Activated CD4-positive, alpha-beta T cell treated with anti-CD3 and anti-CD28 coated beads for 36 hours (primary cell): ENCODE measurements at places on chromosomes 5 and 9. TPM values are rescaled to one million over a fixed set of nuclear protein-coding genes. Genes with fewer than 3 reads are reported as not detected.

ADAMTS19 gene
- not detected for total RNA-seq

GRCh38 chr5:167688341-167689130 lies 602.9 kb upstream of the WWC1 start:
- DNase-seq: no peak

DNA sequence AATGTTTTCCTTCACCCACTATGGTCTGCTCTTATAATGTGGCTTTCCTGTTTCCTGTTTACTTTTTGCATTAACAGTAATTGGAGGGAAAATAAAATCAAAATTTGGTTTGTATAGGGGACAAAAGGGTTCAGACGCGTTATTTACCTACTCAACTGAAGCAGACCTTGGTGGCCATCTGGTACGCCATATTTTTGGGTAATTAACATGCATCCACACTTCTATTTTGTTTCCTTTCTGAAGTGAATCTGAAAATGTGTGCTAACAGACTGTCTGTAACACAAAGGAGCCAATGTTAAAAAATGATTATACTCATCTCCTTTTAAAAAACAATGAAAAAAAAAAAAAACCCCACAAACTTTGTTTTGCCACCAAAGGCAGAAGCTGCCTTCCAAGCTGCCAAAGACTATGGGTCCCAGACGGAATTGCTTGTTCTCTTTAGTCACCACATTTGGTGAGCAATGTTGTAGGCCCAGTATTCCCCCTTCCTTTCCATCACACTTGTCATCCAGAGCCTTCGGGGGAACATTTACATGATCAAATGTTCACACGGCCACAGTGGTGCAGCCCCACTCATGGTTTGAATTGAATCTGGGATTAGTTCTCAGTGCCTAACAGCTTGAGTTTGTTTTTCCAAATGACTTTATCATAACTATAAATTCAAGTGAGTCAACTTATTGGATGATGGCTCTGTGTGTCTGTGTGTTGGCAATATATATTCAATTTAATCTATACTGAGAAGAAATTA lies 323.7 kb upstream of the CD180 start:
- DNase-seq: no peak

DNA sequence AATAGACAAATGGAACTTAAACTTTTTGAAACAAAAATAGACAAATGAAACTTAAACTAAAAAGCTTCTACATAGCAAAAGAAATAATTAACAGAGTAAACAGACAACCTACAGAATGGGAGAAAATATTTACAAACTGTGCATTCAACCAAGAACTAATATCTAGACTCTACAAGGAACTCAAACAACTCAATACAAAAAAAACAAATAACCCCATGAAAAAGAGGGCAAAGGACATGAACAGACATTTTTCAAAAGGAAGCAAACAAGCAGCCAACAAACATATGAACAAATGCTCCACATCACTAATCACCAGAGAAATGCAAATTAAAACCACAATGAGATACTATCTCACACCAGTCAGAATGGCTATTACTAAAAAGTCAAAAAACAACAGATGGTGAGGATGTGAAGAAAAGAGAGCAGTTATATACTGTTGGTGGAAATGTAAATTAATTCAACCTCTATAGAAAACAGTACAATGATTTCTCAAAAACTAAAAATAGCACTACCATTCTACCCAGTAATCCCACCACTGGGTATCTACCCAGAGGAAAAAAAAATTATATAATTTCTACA lies 170.8 kb upstream of the RGMB start:
- no peak for DNase-seq

FBP2 gene
- total RNA-seq: not detected
